ENCODE measurements at places on chromosomes 12 and 14. TPM values are rescaled to one million over a fixed set of nuclear protein-coding genes. Genes with fewer than 3 reads are reported as not detected.

Gene MUCL1
- not detected for polyA plus RNA-seq

Gene USP30
- 12.7 TPM for polyA plus RNA-seq

Gene PLEKHG3
- polyA plus RNA-seq: 19.7 TPM

Gene REP15
- polyA plus RNA-seq: 0.90 TPM

Gene RNF212B
- 0.59 TPM for polyA plus RNA-seq

Gene PRH2
- polyA plus RNA-seq: 0.33 TPM

Gene AQP2
- polyA plus RNA-seq: not detected

Gene LRTM2
- polyA plus RNA-seq: 0.81 TPM

Gene WNT1
- polyA plus RNA-seq: not detected

Gene GRIN2B
- 0.03 TPM for polyA plus RNA-seq

Gene SRRM4
- polyA plus RNA-seq: 0.22 TPM

Gene GLT8D2
- 51.9 TPM for polyA plus RNA-seq

Gene KIF5A
- polyA plus RNA-seq: 0.03 TPM

Gene EML5
- 1.6 TPM for polyA plus RNA-seq

Gene CELA1
- polyA plus RNA-seq: not detected

DNA sequence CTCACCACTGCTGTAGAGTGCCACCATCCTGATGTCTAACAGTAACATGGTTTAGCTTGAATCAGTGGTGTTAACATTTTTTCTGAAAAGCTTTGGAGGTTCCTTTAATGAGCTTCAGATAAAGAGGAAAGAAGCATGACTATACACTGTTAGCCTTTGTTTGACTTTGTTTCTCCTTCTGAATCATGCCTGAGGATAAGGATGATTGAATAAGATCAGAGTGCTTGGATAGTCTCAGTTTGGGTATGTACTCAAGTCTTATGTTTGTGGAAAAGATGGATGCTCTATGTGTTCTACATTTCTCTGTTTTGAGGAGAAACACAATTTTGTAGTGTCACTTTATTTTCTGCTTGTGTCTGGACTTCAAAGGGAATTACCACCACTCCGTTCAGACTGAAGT, 42.0 kb downstream of the GPATCH2L start:
- DNase-seq: no peak

GRCh38 chr14:74945852-74946658, 9.3 kb downstream of the PGF start:
- no peak for DNase-seq

DNA sequence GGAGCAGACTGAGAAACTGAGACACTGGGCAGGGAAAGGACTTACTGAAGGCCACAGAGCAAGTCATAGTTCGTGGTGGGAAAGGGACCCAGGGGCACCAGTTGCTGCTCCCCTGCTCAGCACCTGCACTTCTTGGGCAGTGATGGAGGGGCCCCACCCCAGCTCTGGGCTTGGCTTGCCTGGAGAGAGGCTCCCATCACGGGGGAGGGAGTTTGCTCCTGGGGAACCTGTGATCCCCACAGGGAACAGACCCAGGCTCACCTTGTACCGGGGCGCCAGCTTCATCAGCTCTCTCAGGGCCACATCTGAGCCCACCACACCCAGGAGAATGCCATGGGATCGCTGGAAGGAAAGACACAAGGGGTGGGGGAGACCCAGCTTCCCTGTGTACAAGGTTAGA, 39.8 kb downstream of the CACNA2D4 start:
- no peak for DNase-seq

GRCh38 chr12:52494518-52494917, 1.5 kb upstream of the KRT6A start:
- DNase-seq: no peak

DNA sequence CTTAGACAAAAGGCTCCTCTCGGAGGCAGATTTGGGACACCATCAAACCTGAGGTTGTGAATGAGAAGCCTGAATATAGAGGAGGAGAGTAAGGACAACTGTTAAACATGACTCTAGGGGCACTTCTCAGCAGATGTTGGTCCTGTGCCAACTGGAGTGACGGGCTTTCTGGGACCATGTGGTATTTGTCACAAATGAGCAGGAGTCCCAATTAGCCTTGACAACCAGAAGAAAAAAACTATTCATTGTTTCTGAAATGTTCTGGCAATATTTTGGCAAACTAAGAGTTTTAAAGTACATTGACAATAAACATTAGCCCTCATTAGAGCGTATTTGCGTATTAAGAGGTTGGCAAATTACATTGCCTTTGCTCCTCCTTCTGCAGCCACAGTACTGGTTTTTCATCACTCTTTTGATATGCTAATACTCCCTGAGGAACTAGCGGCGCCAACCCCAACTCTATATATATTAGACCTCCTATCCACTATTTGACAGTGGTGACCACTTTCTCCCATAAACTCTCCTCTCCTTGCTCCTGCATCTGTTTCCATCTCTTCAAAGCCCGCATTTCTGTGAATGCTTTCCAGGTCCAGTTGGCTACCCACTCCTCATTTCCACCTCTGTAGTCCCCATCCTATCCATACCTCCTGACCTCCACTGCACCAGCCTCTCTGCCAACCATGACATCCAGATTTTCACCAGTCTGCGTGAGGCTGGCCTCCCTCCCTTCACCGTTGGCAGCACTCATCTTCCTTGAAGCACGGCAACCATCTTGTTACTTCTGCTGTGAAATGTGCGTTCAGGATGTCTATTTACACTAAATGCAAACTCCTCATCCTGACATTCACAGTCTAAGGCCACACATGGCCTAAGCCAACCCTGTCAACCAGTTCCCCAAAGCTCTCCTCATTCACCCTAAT, 100.7 kb downstream of the ZFC3H1 start:
- DNase-seq: no peak

GRCh38 chr12:85610194-85610593, 226.0 kb downstream of the RASSF9 start:
- DNase-seq: no peak

GRCh38 chr12:87661786-87662377, 367.3 kb downstream of the C12orf50 start:
- no peak for DNase-seq

DNA sequence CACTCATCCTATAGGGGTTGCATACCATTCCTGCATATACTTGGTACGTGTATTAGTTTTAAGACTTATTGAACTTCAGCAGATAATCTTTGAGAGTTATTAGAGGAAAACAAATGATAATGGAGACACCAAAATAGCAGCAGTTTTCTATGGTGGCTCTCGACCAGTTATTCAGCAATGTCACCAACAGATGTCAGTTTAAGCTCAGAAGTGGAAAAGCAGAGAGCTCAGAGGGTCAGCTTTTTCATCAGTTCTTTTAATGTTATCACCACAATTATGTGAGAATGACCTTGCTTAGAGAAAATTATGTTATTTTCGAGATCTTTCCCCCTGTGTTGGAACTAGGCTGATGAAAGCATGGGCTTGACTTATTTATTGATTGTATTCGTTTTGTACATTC, 32.0 kb downstream of the PTPN11 start:
- no peak for DNase-seq

GRCh38 chr12:106179086-106179485, 40.3 kb upstream of the NUAK1 start:
- DNase-seq: no peak

- no peak for DNase-seq
Measured at GRCh38 chr14:75297411-75298040, 18.9 kb downstream of the FOS start.

- DNase-seq: no peak
Measured at GRCh38 chr14:100560471-100560870, 26.7 kb downstream of the BEGAIN start.

GRCh38 chr12:52278575-52279421, 4.4 kb downstream of the KRT86 start:
- no peak for DNase-seq

GRCh38 chr14:102778338-102779083, 1.3 kb downstream of the TRAF3 start:
- DNase-seq: no peak

DNA sequence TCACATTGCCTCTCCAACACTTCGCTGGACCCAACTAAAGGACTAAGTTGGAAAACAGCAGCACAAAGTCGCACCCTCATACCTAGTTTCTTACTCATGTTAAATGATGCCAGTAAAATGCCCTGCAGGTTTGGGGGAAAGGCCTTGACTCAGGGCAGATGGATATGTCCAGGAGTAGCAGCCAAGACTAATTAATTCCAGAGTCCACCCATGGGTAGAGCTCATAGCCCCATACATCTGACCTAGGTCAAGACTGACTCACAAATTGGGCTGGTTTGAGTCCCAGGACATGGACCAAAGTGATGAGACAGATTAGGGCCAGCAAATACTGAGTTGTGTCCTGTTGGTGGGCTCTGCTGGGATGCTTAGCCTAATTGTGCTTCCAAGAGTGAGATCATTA, 224.0 kb upstream of the BTG1 start:
- no peak for DNase-seq

DNA sequence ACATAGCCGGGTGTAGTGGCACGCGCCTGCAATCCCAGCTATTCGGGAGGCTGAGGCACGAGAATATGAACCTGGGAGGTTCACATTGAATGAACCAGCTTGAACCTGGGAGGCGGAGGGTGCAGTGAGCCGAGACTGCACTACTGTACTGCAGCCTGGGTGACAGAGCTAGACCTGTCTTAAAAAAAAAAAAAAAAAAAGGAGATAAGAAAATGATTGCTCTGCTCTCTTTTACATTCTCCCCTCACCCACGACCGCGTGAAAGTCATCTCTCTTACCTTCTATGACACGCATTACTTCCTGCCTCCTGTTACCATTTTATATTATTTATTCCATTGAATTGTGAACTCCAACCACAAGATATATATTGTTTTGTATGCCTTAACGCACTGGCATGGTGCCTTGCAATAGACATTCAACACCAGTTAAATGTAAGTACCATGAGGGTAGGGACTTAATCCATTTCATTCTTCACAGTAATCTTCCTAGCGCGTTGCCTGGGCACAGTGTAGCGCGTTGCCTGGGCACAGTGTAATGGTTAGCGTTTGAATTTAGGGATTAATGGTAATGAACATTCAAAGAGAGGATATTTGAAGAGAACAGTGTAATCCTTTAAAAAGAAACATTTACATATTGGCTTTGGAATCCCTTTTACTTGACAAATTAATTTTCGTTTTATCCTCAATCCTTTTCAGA, 2.7 kb downstream of the RAP1B start:
- DNase-seq: no peak

GRCh38 chr14:93103392-93104080, 12.2 kb downstream of the ITPK1 start:
- no peak for DNase-seq

GRCh38 chr12:132327336-132328171, 1.8 kb downstream of the GALNT9 start:
- no peak for DNase-seq

DNA sequence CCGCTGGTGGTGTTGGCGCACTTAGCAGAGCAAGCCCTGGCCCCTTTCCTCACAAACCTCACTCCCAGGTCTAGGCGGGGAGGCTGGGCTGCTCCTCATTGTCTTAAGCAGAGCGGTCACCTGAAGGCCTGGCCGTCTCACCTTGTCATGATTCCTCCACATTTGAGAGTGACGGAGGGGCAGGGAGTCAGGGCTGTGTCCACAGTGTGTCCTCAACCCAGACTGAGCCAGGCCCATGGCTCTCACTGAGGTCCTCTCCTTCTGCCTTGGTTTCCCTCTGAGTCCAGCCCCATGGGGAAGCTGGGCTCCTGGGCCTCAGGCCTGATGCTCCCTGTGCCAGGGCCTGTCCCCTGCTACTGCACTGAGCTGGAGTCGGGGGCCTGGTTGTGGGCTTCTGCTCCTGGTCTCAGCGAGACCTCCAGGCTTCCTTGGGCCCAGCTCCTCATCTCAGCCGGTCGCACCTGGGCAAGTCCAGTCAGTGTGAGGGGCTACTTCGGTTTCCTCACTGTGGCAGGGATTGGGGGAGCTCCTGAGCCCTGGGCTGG, 44.9 kb downstream of the KRT80 start:
- no peak for DNase-seq

DNA sequence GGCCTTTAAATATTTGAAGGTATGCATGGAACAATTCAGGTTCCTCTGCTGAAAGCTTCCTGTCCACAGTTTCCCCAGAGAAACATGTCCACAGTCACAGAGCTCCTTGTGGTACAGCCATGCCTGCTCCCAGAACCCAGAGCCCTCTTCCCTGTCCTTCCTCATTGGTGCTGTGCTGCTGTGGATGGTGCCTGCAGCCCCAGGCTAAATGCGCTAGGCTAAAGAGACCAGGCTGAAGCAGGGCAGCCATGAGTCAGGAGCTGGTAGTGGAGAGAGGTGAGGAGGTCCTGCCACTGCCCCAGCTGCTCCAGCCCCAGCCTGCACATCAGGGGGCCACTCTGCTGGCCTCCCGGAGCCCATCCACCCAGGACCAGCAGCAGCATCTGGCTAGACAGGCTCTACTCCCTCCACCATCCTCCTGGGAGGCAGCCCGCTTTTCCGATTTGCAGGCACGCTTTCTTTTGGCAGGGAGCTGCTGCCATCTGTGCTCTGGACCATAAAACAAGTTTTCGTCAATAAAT, 65.4 kb upstream of the DDX11 start:
- no peak for DNase-seq

- no peak for DNase-seq
Measured at GRCh38 chr14:69997849-69998248, 118.6 kb downstream of the SMOC1 start.

DNA sequence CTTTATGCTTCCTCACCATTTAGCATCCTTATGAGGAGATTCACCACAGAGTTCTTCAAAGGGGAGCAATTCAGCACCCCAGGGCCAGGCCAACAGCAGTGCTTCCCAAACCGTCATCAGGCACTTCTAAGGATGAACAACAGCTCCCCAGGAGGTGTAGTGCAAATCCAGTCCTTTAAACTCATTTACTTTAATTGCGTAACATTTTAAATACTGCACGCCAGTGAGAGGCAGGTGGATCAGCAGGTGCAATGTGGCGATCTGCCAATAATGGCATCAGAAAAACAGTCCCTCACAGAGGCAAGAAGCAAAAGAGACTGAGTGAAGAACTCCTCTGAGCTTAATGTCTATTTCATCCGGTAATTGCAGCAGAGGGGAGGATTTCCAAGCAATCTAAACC, 770.9 kb upstream of the FOXG1 start:
- no peak for DNase-seq

GRCh38 chr14:74941676-74942097, 13.7 kb downstream of the PGF start:
- DNase-seq: no peak
